ENCODE measurements at places on chromosomes 4 and X.

- no peak for DNase-seq
These were observed 118.3 kb upstream of the GABRA2 start for GRCh38 chr4:46508216-46508615.

DNA sequence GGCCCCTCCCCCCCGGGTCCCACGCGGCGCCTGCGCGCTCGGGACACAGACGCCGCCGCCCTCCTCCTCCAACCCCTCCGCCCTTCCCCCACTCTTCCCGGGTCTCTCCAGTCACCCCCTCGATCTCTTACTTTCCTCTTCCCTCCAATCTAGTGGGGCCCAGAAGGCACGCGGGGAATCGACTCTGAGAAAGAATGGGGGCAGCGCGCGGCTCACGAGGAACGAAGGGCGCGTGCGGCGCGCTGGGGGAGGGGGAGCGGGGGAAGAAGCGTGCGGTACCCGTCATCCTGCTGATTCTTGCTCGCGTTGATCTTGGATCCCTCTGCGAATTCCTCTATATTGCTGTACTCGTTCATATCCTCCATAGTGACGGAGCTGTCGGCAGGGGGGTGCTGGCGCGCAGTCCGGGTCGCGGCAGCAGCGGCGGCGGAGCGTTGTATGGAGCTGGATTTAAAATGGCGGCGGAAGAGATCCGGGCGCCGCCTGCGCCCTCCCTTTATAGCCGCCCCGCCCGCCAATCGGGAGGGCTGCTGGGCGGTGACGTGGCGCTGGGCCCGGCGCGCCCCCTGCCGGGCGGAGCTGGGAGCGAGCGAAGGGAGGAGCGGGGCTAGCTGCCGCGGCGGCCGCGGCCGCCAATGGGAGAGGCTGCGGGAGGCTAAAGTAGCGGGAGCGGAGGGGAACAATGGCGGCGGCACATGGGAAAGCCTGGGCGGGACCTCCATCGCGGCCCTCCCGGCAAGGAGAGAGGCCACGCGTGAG lies 1.1 kb downstream of the HNRNPDL start:
- peak; percentile 94 for DNase-seq

GRCh38 chrX:33357606-33358005 lies 146.3 kb upstream of the DMD start:
- no peak for DNase-seq

GRCh38 chrX:103687073-103687695 lies 685 bp upstream of the MORF4L2 start:
- peak; percentile 89 for DNase-seq

DNA sequence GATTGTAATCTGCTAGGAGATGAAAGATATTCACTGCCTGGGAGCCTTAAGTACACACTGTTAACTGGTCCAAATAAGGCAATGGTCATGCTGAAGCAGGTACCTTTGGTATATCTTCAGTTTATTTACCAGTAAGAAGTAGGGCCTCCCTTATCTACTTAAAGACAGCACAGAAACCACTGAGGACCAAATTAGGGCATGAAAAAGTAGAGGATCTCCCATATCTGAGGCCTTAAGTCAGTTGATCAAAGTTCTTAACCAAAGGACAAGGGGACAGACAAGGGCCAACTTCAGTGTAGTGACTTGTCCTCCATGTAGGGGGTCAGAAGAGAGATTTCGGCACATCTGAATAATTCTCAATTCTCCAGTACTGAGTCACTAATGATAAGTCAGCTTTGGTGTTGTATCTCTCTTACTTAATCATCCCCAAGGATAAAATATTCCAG lies 59.1 kb downstream of the AMELX start:
- no peak for DNase-seq

GRCh38 chrX:69389101-69389501 lies 115.0 kb upstream of the NALF2 start:
- DNase-seq: no peak

DNA sequence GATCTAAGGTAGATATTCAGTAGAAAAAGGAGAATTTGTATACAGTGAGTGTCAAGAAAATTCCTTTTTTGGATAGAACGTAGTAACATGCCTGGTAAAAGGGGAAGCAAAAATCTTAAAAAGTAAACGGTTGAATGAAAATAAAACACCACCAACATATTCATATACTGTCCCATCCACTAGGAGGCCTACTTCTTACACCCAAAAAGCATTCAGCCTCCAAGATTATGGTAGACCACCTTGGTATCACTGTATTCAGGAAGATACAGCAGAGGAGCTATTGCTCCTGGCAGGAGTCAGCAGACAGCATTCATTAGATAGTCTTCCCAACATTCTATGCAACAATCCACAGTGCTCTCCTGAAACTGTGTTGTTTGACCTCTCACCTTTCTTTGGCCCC lies 274.6 kb upstream of the MAGEB2 start:
- no peak for DNase-seq

DNA sequence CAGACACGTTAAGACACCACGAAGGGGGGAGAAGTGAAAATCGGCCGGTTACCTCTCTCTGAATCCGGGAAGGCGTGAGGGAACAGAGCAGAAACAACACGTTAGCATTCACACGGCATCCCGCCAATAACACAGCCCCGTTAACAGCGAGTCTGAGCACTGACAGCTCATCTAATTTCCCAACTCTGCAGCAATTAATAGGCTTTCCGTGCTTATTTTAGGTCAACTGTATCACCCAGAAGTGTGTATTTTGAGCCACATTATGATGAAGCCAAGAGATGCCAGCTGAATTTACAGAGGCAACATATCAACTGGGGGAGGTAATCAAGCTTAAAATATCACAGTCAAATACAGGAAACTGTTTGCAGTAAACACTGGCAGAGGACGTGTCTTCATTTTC lies 92.6 kb downstream of the NSUN7 start:
- DNase-seq: no peak
